Iris pigment epithelial cell (primary cell): ENCODE measurements at places on chromosomes 11 and 22.
A peak's percentile ranks its signal among the peaks of the same experiment; 100 is the strongest.

GRCh38 chr11:8930456-8931175 is 2.1 kb downstream of the C11orf16 start:
- DNase-seq: no peak

DNA sequence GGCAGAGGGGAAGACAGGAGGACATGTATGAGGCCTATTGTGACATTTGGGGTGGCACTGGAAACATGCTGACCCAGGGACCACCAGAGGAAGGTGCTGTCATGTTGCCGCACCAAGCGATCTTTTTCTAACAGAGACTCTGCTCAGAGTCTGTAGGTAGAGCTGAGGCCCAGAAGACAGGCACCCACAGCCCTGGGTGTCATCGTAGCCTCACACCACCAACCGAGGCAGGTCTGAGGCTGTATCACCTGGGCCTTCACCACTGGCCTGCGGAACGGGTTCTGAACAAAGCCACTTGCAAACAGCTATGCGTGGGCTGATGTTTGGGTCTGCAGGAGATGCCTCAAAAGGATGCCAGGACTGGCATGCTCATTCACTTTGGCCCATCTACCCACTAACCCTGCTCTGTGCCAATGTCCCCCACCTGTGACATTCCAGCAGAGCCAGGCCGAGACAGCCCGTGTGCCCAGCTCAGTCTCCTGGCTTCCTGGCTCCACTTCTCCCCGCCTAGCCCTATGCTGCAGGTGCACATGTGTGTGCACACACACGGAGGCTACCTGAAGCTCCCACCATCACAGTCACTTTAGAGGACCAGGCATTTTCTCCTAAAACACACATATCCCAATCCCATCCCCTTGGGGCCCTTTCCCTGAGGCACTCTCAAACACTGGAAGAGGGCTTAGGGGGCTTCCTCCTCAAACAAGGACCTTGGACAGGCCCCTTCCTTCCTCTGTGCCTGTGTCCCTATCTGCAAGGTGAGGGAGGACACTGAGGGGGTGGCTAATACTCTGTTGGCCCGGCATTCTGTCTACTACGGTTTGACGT is 3.6 kb downstream of the TRIM29 start:
- no peak for DNase-seq

DNA sequence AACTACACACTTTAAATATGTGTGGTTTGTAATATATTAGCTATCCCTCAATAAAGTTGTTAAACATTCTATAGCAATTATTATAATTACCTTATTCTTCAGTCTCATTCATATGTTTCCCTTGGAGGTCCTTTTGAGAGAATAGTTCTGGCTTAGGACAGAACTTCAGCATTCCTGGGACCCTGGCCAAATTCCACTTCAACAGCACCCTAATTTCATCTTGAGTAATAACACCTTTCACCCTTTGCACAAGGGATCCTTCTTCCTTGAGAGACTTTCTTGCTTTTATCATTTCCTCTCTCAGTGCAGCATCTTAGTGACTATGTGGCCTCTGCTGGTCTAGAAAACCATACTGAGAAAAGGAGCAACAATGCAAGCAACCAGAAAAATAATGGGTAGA is 255.9 kb downstream of the C11orf87 start:
- DNase-seq: peak; percentile 44

DNA sequence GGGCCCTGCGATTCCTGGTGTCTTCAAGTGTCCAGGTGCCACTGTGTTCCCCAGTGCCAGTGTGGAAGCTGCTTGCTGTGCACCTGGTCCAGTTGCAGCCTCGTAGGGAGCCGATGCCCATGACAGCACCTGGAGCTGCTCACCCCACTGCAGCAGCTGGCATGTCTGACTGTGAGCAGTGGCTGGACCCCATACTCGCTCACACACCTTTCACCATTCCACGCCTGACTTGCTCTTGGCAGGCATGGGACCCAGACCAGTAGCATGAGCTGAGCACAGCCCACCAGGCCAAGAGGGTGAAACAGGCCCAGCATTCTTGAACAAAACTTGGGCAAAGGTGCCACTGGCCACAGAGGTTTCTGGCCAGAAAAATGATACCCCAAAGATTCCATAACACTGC is 124.5 kb upstream of the THY1 start:
- no peak for DNase-seq

- no peak for DNase-seq
Measured at GRCh38 chr11:70265341-70265740, 5.1 kb upstream of the PPFIA1 start.

DNA sequence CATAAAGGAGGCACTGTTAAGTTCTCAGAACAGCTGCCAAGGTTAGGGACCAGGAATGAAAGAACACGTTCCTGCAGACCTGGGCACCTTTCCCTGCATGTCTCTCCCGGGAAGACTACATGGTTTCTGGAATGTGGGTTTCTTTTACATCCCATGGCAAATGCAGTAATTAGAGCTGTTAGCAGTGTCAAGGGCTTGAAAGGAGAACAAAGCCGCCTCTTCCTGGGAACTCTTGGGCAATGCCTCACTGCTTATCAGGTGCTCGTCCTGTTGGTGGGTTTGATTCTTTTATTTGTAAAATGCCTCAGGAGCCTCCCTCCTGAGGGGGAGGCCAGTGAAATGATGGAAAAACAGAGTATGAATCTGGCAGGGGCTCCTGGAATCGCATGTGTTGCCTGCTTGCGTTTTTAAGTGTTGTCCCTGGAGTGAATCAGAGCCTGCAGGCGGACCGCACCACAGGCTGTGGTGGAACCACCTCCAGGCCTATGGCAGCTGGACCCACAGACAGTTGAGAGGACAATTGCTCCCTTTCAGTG is 723 bp upstream of the C22orf31 start:
- no peak for DNase-seq

- peak; percentile 81 for DNase-seq
Measured at GRCh38 chr11:83566950-83567349, 280.8 kb upstream of the CCDC90B start.

- peak; percentile 60 for DNase-seq
Measured at GRCh38 chr11:44133335-44133946, 38.0 kb downstream of the EXT2 start.

- no peak for DNase-seq
Measured at GRCh38 chr22:17518406-17518805, 44.9 kb upstream of the SLC25A18 start.

GRCh38 chr11:86122773-86123172 is 53.9 kb upstream of the PICALM start:
- DNase-seq: no peak

DNA sequence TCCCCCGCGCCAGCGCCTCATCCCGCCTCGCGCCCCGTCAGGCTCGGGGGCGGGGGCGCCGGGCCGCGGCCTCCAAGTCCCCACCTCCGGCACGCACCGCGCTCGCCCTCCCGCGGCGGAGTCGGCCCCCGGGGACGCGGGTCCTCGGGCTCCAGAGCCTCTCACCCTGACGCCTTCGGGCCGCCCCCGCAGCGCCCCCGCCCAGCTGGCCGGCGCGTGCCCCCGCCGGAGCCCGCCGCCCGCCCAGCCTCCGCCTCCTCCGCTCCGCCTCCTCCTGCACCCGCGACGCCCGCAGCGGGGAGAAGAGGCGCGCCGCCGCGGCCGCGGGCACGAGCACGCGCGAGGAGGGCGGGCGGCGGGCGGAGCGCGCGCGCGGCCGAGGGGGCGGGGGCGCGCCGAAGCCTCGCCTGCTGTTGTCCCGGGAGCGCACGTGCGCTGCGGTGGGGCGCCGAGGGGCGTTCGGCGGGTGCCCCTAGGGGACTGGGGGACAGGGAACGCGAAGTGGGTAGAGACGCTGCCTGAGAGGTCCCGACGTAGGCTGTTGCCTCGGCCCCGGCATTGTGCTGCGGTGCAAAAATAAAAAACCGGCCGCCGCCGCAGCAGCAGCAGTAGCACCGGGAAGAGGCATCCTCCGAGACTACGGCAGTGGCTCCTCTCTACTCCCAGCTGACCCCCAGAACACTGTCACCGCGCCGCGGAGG is 87.4 kb upstream of the ARHGAP32 start:
- DNase-seq: peak; percentile 79

GRCh38 chr11:64876835-64877341 is 1.5 kb downstream of the EHD1 start:
- DNase-seq: no peak

- no peak for DNase-seq
Measured at GRCh38 chr11:128581561-128582272, 5.6 kb downstream of the ETS1 start.

GRCh38 chr22:26292667-26292995 is 123.4 kb downstream of the SEZ6L start:
- DNase-seq: no peak

- no peak for DNase-seq
Measured at GRCh38 chr11:22859756-22860155, 518 bp downstream of the CCDC179 start.

GRCh38 chr22:37739035-37739434 is 42.2 kb downstream of the TRIOBP start:
- DNase-seq: no peak

DNA sequence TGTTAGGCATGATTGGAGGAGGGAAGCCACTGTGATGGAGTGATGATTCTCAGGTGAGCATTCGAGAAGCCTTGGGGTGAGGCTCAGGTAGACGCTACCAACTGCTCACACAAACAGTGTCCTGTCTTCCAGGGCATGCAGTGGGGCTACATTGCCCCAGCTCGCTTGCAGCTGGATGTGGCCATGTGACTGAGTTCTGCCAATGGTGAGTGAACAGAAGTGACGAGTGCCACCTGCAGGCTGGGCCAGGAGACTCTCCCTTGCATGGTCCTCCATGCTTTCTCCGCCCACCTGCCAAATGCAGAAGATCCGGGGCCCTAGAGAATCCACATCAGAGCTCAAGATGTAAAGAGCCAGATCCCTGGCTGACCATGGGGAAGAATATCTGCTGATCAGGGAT is 195.9 kb downstream of the BCR start:
- peak; percentile 4 for DNase-seq

- DNase-seq: no peak
Measured at GRCh38 chr11:73267122-73267846, 4.9 kb upstream of the P2RY6 start.

GRCh38 chr11:65787649-65788622 is 1.1 kb downstream of the OVOL1 start:
- DNase-seq: no peak

GRCh38 chr22:28015676-28016601 is 96.9 kb upstream of the PITPNB start:
- DNase-seq: no peak

GRCh38 chr11:64428693-64429092 is 69.7 kb downstream of the RPS6KA4 start:
- DNase-seq: no peak

- DNase-seq: no peak
Measured at GRCh38 chr22:24514241-24515026, 19.3 kb downstream of the UPB1 start.

DNA sequence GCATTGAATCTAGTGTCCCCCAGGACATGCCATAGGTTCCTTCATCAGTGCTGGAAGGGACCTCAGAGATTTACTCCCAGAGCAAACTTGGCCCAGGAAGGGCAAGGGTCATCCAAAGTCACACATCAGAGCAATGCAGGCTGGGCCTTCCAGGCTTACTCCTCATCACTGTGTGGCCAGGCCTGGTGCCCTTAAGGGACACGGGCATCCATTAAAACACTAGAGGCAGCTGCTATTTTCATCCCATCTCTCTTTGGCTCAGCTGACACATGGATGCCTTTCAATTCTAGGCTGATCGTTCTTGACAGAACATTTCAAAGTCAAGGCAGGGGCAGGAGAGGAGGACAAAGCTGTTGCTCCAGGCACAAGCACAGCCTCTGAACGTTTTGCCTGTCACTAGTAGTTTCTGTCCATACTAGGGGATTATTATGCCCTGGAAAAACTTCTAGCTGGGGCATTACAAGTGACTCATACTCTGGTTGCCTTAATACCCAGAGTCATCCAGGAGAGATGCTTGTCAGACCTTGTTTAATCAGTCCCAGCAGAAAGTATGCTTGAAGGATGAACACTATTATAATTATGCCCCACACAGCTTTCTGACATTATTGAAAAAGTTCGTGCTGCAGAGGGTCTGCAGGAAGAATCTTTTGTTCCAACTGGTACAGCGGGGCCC is 240.3 kb downstream of the TENM4 start:
- peak; percentile 19 for DNase-seq

- DNase-seq: no peak
Measured at GRCh38 chr11:102933627-102934026, 21.9 kb downstream of the MMP13 start.

- DNase-seq: no peak
Measured at GRCh38 chr11:126432525-126432924, 77.0 kb downstream of the ST3GAL4 start.

DNA sequence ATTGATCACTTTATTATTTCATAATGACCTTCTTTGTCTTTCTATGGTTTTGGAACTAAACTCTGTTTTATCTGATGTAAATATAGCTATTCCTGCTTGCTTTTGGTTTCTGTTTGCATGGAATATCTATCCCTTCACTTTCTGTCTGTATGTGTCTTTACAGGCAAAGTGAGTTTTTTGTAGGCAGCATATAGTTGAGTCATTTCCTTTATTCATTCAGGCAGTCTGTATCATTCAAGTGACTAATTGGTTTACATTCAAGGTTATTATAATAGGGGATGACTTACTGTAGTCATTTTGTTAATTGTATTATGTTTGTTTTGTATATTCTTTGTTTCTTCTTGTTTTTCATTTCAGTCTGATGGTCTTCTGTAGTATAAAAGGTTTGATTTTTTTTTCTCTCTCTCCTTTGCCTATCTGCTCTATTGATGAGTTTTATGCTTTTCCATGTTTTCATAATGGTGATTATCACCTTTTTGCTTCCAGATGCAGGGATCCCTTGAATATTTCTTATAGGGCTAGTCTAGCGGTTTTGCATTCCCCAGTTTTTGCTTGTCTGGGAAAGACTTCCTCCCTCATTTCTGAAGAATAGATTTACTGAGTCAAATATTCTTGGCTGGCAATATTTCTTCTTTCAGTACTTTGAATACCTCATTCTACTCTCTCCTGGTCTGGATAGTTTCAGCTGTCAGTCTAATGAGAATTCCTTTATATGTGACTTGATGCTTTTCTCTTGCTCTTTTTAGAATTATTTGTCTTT is 50.4 kb downstream of the GDPD4 start:
- peak; percentile 82 for DNase-seq

DNA sequence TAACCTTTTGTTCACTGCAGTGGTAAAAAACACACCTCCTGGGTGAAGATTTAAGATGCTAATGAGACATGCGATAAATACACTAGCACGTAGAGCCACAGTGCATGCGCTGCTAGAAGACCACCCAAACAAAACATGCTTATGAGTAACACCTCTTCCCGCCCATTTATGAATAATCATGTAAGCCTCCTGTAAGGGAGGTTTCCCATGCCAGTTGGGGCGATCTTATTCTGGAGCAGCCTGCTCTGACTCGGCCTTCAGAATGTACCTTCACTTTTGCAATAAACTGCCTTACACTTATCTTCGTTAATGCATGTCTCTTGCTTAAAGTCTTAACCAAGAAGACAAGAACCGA is 18.1 kb upstream of the SCARF2 start:
- DNase-seq: no peak

GRCh38 chr11:77506857-77507256 is 33.0 kb upstream of the PAK1 start:
- DNase-seq: peak; percentile 46

- DNase-seq: no peak
Measured at GRCh38 chr11:82899957-82900276, 313 bp downstream of the PRCP start.
